Stimulated activated CD4-positive, alpha-beta T cell treated with anti-CD3 and anti-CD28 coated beads, TNF-alpha, amount 100 ng/mL, for 1 hour (primary cell): ENCODE measurements at places on chromosomes 5 and 9.

DNA sequence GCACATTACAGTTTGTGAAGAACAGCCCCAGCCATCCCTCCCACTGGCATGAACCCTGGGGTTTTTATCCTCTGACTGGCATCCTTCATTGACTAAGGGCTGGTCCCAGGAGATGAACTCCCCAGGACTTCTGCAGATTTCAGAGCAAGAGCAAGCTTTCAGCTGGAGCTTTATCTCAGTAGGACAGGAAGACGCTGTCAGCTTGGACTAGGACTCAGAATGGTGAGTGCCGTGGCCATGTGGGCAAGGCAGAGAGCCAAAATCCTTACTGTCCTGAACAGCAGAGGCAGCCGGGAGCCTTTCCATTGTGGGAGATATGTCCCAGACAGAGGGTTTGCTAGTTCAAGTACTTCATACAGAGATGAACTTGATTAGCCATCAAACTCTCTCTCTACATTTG is 3.2 kb upstream of the ACOT12 start:
- DNase-seq, result no peak

DNA sequence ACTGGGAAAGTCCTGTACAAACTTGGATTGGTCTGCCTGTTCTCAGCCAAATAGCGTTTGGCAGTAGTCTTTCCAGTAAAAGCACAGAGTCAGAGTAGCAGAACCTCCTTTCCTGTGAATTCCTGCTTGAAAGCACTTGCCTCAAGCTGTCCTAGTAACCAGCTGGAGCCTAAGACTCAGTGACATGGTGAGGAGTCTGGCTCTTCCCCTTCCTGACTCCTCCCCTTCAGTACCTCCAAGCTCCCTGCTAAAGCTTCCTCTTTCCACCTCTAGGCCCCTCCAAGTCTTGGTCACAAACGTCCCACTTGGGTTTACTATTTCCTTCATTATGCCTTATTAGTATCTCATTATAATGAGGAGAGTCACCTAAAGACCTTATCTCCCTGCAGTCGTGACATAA is 21.4 kb upstream of the FAM81B start:
- no peak for DNase-seq

DNA sequence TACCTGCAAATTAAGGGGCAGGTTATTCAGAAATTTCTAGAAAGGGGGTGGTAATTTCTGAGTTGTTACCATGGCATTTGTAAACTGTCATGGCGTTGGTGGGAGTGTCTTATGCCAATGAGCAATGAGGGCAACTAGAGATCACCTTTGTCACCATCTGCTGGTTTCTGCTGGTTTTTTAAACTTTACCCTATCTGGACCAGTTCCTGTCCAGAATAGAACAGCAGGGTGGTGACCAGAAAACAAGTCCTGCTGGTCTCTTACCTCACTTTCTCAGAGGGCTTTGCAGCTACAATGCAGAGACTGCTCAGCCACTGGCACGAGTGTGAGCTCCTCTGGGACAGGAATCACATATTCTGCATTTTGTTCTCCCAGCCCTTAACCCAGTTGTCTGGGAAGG is 51.4 kb downstream of the FAM114A2 start:
- no peak for DNase-seq

GRCh38 chr5:166302166-166302565 is 1989.3 kb upstream of the WWC1 start:
- no peak for DNase-seq

GRCh38 chr5:5353681-5354080 is 68.8 kb upstream of the ICE1 start:
- DNase-seq, result no peak

DNA sequence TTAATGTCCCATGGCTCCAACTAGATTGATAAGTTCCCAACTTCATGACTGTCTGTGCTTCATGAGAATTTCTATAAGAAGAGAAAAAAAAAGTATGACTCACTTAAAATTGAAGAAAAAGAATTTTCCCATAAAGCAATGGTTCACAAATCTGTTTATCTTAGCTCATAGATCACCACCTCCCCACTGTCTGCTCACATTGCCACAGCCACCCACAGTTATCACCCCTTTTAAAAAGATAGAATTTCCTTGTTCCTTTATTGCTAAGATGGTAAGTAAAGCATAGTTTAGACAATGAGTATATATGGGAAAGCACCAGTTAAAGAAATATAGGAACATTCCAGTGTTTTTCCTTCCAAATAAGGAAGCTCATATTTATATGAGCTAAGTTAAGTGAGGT is 67.1 kb downstream of the ALDH7A1 start:
- DNase-seq, result no peak

DNA sequence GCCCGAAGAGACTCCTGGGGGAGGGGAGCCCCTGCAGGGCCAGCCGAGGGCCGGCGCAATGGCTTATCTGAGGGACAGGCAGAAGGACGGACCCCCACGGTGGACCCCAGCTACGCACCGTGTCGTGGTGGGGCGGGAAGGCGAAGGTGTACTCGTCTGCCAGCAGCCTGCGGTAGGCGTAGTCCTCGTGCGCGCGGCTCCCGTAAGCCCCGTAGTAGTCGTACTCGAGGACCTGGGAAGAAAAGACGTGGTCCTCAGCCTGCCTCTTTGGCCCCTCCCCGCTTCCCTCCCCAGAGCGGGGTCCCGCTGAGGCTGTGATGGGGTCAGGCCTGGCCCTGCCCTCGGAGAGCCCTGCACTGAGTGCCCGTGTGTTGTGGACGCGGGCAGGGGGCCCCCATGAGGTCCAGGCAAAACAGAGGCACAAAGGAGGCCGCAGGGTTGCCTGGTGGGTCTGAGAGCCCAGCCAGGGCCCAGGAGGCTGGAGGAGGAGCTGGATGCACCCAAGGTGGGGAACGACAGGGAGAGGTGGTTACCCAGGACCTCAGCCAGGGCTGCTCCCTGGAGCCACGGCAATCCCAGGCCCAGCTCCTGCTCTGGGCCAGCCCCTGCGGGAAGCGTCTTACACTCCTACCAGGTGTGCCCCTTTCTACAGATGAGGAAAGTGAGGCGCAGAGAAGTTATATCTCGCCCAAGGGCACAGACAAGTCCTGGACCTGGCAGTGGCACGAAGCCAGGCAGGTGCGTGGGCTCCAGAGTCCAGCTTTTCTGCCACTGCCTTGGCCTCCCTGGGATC is 35.2 kb downstream of the SARDH start:
- no peak for DNase-seq

DNA sequence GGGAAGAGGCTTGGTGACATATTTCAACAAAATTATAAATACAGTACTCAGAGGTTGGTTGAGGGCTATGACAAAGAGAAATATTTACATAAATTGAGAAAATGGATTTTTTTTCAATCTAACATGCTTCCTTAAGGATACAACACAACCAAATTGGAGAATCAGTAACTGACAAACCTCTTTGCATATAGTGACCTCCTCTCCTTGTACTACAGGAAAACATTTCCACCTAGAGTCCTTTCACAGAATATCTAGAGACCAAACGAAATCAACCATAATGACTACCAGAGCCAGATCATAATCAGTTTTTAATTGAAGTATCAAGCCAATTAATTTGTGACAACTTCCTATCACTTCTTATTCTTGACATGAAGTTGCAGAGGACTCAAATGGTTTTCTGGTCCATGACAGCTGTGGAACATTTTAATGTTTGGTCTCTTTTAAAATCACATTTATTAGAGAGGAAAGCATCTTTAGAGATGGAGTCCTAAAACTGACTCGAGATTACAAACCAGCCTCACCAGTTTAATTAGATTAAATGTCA is 1636.5 kb upstream of the C9orf72 start:
- DNase-seq, result no peak

GRCh38 chr5:133192716-133193115 is 140.9 kb downstream of the HSPA4 start:
- DNase-seq, result no peak

DNA sequence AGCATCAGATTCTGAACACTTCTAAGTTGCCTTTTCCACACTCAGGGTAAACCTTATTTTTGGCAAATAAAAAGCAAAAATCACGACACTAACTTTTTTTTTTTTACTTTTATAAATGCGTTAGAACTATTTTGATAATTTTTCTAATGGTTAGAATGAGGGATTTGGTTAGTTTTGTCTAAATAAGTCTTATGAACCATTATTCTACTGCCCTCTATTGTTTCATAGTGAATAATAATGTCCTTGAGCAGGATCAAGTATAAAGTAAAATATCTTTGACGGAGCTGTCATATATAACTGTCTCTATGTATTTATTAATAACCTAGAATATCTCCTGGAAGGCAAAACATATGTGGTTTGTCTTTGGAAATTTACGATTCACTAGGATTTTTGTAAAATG is 631.8 kb downstream of the GABRG2 start:
- no peak for DNase-seq

DNA sequence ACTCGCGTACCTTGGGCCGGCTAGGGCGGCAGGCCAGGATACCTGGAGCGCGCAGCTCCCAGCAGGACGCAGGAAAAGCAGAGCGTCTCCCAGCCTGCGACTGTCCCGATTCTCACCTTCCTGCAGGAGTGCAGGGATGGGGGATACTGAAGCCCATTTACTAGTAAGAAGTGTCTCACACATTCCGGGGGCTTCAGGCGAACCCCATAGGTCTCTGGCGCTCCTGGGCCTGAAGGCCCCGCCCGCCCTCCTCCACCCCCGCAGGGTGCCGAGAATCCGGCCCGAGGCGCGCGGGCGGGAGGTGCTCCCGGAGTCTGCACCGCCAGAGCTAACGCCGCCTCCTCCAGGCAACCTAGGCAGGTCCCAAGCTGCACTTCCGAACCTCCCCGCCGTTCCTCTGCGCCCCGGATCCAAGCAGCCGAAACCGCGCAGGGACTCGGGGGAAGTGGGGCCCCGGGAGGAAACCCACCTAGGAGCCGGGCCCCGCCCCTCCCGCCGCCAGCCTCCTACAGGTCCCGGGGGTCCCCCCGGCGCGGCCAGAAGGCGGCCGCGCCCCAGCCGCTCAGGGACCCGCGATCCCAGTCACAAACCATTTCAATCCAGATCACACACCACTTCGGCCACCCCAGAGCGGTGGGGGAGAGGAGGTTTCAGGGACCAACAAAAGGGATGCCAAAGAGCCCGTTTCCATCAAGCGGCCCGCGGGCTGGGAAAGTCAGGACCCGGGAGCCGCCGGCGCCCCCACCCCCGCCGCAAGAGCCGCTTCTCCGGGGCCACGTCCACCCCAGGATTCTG is 1.2 kb downstream of the ROR2 start:
- no peak for DNase-seq

DNA sequence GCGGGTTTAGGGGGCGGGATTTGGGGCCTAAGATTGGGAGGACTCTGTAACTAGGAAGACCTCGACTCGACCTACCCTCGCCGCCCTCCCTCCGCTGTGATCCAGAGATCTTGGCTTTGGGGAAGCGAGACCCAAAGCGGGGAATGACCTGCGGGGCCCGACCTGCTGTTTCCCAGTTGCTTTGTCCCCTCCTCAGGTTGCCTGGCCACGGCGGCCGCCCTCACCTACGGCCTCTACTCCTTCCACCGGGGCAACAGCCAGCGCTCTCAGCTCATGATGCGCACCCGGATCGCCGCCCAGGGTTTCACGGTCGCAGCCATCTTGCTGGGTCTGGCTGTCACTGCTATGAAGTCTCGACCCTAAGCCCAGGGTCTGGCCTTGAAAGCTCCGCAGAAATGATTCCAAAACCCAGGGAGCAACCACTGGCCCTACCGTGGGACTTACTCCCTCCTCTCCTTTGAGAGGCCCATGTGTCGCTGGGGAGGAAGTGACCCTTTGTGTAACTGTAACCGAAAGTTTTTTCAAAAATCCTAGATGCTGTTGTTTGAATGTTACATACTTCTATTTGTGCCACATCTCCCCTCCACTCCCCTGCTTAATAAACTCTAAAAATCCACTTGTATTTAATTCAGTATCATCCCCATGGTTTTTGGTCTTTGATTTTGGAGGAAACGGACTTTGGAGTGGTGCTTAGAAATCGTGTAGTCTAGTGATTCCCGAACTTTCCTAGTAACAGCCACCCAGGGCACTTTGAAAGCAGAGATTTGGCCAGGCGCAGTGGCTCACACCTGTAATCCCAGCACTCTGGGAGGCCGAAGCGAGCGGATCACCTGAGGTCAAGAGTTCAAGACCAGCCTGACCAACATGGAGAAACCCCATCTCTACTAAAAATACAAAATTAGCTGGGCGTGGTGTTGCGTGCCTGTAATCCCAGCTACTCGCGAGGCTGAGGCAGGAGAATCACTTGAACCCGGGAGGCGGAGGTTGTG is 878 bp downstream of the HIGD2A start:
- no peak for DNase-seq

GRCh38 chr5:16245956-16246355 is 66.4 kb upstream of the MARCHF11 start:
- no peak for DNase-seq

DNA sequence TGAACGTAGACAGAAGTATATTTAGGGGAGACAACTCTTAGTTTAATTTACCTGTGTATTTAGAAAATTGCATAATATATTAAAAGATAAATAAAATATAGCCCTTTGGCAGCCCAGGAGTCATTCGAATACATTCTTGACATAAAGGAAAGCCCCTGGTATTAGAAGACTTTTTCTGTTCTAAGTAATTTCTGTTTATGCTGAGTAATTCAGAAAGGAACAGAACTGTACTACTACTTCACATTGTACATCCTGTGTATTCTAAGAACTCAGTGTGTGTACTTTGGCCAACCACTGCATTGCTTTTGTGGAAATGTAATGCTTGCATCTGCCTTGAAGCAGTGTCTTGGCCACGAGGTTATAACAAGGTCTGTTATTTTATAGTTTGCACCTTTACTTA is 136.4 kb downstream of the KDM4C start:
- DNase-seq, result no peak

DNA sequence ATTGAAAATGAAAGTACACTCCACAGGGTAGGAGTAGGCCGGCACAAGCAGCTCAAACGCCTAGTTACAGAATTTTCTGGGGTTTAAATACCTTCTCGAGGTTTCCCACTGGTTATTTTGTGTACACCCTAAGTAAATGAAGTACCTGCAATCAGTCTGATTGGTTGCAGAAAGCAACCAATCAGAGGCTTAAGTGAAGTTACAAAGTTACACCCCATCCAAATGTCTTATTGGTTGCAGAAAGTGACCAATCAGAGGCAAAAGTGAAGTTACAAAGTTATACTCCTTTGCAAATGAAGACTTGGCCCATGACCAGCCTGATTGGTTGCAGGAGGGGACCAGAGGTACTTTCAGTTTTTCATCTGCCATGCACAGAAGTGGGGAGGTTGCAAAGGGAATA is 33.2 kb upstream of the ERAP2 start:
- no peak for DNase-seq

GRCh38 chr9:78005231-78006002 is 26.2 kb downstream of the GNAQ start:
- DNase-seq, result no peak

DNA sequence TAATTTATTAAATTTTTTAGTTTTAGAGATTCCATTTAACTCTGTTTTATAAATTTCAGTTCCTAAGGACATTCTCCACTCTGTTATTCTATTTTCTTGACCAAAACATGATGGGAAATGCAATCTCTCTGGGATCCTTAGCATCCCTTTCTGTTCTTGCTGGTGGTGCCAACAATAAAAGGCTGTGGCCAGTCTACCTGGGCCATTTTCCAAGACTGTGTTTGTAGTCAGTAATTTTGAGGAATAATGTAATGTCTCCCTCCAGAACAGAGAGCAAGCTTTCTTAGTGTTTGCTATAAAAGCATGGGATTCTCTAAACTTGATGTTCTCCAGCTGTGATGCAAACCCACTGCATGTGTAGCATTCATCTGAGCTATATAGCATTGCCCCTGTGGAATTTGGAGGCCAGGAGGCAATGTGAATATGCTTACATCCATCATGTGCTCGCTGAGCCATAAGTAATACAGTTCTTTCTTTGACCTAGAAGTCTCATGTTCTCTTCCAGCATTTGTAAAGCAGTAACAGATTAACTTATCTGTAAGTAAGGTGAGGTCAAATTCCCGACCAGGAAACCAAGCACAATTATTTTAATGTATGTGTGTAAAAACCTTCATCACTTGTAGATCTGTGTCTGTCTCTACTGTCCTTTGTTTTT is 211.5 kb upstream of the TAS2R1 start:
- DNase-seq, result no peak

GRCh38 chr5:76547242-76547890 is 75.8 kb downstream of the F2RL2 start:
- peak; percentile 30 for DNase-seq
